ENCODE measurements at places on chromosomes 3 and 15. TPM values are rescaled to one million over a fixed set of nuclear protein-coding genes. Genes with fewer than 3 reads are reported as not detected.

Gene UQCC5
- 1.2 TPM for total RNA-seq

Gene CD96
- total RNA-seq, result not detected

Gene CCDC13
- 1.2 TPM for total RNA-seq

Gene INSYN1
- total RNA-seq, result 0.30 TPM

Gene ANKRD63
- total RNA-seq, result not detected

Measured in bronchus fibroblast of lung (primary cell).